ENCODE measurements at places on chromosomes 5 and 9.

- no peak for DNase-seq
Measured at GRCh38 chr9:34927061-34927460, 31.0 kb upstream of the PHF24 start.

- no peak for DNase-seq
Measured at GRCh38 chr9:77257275-77257674, 79.9 kb downstream of the VPS13A start.

GRCh38 chr5:56696900-56697299 is 118.4 kb upstream of the MAP3K1 start:
- no peak for DNase-seq

- no peak for DNase-seq
Measured at GRCh38 chr5:66710557-66711088, 114.4 kb downstream of the MAST4 start.

DNA sequence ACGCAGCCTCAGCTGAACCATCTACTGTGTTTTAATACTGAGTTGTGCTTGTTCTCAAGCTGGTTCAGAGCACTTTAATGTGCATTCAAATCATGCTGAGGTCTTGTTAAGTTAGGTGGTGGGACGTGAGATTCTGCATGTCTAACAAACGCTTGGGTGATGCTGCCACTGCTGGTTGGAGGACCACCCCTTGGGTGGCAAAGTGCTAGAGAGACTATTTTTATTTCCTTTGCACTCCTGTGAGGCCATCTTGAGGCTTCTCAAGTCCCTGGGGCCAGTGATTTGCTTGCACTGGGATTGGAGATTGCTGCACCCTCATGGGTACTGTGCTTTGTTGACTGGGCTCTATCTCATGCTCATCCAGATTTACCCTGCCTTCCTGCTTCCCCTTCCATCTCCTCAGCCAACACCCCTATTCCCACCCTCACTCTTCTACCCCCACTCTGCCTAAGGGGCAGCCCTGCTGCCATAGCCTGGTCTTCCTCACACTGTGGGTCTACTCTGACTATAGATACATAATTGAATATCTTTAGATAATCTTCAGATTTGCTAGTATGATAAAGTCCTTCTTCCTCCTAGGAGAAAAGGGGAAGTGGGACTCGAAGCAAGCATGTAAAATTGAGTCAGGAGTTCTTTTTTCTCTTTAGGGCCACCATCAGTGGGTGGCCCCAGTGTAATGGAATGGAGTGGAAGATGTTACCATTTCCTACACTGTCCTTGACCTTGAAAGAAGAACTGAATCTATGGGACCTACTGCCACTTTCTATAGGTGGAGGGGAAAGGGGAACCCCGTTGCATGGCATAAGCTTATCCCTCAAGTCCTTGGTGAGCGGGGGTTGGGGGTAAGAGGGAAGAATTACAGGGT is 45.1 kb upstream of the SUB1 start:
- DNase-seq, result no peak

GRCh38 chr5:112958093-112959088 is 18.2 kb upstream of the DCP2 start:
- no peak for DNase-seq

DNA sequence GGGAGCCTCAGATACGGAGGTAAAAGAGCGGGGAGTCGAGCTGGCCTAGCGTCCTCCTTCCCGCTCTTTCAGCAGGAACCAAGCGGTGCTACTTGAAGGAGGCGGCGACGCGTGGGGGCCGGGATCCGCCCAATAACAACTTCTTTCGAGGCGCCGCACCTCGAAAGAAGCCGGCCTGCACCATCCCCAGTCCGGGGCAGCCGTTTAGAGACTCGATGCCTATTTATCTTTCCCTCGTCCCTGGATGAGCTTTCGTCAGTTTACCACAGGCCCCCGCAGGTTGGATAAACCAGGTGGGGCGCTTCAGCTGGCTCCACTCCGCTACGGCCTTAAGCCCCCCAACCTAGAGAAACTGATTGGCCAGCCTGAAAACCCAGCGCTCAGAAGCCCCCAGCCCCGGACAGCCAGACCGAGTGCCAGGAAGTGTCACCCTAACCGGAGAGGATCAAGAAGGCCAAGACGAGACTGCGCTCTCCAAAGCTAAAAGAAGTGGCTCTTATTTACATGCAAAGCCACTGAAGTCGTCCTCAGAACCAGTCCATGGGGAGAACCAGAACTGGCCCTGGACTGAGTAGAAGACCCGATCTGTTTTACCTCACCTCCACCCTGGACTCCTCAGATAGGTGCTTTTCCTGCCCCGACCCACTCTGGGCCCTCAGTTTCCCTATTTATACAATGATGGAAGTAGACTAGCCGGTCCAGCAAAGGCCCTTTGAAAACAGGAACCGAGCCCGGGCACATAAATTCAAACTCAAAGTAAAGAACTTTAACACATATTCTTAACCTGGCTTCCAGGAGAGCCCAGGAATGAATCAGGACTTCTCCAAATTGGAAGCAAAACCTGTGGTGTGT is 1.4 kb downstream of the HAND1 start:
- DNase-seq, result no peak

GRCh38 chr5:1804001-1804690 is 2.9 kb downstream of the NDUFS6 start:
- DNase-seq, result no peak

DNA sequence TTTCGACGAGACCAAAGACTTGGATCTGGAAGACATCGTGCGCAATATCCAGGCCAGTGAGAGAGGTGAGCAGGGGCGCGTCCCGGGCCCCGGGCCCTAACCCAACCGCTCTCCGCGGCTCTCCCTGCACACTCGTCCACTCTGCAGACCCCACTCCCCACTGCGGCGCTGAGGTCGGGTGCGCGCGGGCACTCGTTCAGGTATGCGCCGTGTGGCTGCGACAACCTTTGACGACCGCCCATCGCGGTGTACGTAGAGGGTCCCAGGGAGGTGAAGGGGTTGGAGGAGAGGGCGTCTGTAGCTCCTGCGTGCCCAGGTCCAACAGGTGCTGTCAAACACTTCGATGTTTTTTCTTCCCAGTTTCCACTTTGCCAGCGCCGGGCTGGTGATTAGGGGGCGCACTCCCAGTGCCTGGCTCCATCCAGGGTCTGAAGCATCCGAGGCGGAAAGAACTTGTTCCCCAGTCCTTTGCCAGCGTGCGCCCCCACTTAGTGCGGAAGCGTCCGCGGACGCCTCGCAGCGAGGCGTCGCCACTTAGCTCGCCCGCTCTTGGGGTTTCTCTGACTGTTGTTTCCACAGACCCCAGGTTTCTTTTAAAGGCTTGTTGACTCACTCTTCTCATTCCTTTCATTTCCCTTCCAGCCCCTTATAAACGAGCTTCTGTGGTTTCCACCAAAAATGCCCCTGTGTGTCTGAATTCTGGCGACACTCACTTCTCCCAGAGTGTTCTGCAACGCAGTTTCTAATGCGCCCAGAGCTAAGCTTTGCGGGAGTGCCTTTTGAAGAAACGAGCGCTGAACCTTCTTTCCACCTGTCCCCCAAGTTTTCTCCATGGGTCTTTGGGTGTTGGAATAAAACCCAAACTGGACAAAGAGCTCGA is 1.6 kb downstream of the NPR3 start:
- no peak for DNase-seq

DNA sequence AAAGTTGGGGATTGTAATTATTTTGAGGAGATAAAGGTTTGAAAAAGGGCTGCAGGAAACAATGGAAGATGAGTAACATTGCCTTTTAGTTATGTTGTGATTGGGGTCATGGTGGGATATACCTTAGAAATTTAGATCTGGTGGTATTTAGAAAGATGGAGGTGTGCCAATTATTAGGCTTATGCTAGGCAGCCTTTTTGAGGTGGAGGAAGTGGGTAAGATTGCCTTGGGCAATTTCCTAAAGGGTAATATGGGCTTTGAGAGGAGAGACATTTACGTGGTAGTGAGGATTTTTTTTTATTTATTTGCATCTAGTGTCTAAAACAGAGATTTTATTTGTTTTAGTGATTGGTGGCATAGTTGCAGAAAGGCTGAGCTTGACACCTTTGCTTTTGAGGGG is 10.5 kb downstream of the HSPA4 start:
- no peak for DNase-seq

DNA sequence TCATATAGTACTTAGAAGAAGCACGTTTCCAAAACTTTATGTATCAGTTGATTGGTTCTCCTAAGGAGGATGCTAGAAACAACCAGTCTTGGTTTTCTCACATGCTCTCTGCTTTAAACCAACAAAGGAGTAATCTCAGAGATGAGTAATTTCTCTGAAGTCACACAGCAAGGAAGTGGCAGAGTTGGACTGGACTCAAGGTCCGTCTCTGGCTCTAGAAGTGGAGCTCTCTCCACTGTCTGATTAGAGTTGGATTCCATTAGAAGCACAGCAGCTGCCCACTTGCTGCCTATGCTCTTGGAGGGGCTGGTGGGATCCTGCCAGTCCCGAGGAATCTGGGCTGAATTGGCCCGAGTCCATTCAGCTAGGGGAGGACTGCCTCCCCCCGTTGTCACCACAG is 21.0 kb downstream of the RALGPS1 start:
- no peak for DNase-seq

- no peak for DNase-seq
Measured at GRCh38 chr5:163917747-163918146, 412.3 kb downstream of the MAT2B start.

- no peak for DNase-seq
Measured at GRCh38 chr5:5558638-5559527, 136.4 kb downstream of the ICE1 start.

DNA sequence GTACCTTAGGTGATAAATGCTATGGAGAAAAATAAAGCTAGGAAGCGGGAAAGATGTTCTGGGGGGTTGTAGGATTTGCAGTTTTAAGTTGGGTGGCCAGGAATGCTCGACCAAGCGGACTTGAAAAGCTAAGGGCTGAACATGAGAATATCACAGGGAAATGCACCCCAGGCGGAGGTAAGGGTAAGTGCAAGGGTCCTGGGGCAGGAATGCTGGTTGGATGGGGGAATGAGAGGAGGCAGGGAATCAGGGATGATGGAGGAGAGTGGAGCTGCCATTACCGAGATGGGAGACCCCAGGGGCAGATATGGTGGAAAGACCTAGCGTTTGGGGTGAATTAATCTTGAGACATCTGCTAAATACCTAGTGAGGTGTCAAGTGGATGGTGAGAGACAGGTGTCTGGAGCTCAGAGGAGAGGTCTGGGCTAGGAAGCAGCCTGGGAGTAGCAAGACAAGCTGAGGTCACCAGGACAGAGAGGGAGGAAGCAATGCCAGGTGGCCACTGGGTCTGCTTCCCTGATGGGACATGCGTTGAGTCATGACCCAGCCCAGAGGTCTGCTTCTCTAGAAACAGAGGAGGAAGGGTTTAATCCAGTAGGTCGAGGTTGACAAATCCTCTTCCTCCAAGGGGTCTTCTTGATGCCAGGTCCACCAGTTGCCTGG is 77.7 kb upstream of the ASS1 start:
- no peak for DNase-seq

GRCh38 chr5:171596391-171596878 is 177.0 kb downstream of the FGF18 start:
- no peak for DNase-seq

DNA sequence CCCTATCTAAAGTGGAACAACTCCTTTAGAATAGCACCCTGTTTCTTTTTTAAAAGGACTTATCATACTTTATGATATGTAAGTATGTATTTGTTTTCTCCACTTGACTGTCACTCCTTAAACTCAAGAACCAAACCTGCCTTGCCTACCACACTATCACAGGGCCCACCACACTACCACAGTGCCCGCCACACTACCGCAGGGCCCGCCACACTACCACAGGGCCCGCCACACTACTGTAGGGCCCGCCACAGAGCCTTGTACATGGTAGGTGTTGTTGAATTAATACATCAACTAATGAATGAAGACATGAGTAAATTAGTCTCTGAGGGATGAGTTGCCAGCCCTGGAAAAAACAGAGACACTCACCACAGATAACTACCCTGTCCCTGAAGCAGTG is 18.0 kb downstream of the SLC31A2 start:
- no peak for DNase-seq

GRCh38 chr5:123696921-123697341 is 185.0 kb downstream of the CSNK1G3 start:
- no peak for DNase-seq

DNA sequence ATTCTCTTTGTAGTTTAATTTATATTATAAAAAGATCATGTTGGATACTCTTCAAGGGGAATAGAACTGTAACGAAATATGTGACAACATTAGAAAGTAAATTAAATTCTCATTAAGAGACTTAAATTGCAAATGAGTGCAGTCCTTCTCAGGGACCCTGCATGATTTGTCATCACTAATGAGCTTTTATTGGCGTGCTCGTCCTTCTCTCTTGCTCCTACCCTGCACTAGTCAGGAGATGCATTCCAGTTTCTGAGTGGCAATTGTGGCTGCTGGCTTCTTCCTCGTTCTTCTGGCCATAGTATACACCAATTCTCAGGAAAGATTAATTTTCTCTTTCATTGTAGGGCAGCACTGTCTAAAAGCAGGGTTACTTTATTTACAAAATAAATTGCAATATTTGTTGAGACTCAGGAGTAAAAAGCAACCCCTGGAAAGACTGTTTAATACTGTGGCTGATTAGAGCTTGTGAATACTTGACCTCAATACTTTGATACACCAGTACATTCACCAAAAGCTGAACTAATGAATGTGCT is 376.3 kb upstream of the CHD1 start:
- no peak for DNase-seq

GRCh38 chr5:67496051-67496450 is 299.5 kb upstream of the CD180 start:
- DNase-seq, result no peak

GRCh38 chr9:116572095-116572748 is 114.9 kb upstream of the TRIM32 start:
- no peak for DNase-seq

- no peak for DNase-seq
Measured at GRCh38 chr5:145903867-145904266, 31.1 kb upstream of the GRXCR2 start.

GRCh38 chr5:30831605-30832004 is 361.9 kb upstream of the CDH6 start:
- no peak for DNase-seq

DNA sequence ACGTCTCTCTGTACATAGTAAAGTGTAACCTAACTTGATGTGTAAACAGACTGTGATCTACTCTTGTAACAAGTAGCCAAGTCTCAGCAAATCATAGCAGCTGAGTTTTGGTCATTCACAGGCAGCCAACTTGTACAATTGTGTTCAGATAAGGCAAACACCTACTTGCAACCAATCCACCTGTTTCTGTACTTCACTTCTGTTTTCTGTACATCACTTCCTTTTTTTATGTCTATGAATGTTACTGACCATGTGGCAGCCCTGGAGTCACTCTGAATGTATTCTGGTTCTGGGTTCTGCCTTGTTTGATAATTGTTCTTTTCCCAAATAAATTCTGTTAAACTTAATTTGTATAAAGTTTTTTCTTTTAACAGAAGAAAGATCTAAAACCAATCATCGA is 26.0 kb downstream of the RLN2 start:
- no peak for DNase-seq

- DNase-seq, result no peak
Measured at GRCh38 chr5:5558102-5558501, 135.6 kb downstream of the ICE1 start.
